NB4 (cell line): ENCODE measurements at places on chromosomes 6 and 20.

- no peak for DNase-seq
Measured at GRCh38 chr20:48205281-48205782, 420.1 kb upstream of the SULF2 start.

- no peak for DNase-seq
Measured at GRCh38 chr20:37921341-37921929, 18.5 kb downstream of the VSTM2L start.

GRCh38 chr6:1700278-1700967 is 90.7 kb downstream of the FOXC1 start:
- no peak for DNase-seq

- DNase-seq: no peak
Measured at GRCh38 chr20:34952671-34953070, 2.9 kb downstream of the GSS start.

DNA sequence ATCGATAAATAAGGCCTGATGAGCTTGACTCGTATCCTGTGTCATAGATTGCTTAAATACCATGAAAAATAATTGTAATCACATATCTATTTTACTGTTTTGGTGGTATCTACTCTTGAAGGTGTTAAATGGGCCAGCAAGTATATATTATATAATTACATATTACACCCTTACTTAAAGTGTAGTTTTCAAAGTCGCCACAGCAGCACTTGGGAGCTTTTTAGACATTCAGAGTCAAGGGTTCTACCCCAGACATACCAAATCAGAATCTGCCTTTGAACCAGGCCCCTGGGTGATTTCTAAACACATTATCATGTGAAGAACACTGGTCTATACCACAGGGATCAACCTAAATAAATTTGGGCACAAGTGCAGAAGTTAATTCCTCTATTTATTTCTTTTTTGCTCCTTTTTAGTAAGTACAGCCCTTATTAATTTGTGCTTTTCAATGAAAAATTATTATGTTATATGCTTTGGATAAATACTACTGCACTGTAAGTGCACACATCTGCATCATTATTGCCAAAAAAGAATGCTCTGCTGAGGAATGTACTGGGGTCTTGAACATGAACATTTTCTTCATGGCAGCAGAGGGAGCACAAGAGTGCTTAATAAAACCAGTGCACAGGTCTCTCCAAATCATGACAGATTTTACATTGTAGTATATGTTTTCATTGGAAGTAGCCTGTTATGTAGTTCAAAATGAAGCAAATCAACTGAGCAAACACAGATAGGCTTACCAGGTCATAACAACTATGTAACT is 3.1 kb upstream of the ATXN1 start:
- peak; percentile 68 for DNase-seq

- DNase-seq: no peak
Measured at GRCh38 chr6:152261179-152261578, 376.0 kb downstream of the SYNE1 start.

- no peak for DNase-seq
Measured at GRCh38 chr20:5559945-5560344, 190.3 kb upstream of the SHLD1 start.

GRCh38 chr6:120083186-120083585 is 733.6 kb upstream of the MAN1A1 start:
- DNase-seq: peak; percentile 24

GRCh38 chr6:137155830-137156229 is 17.6 kb downstream of the IL22RA2 start:
- peak; percentile 90 for DNase-seq

DNA sequence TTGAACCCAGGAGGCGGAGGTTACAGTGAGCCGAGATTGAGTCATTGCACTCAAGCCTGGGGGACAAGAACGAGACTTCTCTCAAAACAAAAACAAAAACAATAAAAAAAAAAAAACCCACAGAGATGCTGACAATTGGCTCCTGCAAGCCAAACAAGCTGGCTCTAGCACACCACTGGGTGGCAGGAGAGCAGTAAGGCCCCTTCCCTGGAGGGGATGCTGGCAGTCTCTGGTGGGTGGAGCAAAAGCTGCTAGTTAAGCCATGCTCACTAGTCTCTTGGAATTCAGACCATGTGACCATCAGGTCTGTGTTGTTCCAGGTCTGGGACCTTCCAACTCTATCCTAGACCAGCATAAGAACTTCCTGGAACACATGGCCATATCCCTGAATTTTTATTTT is 18.9 kb upstream of the DSN1 start:
- peak; percentile 49 for DNase-seq

GRCh38 chr6:122405417-122405816 is 6.0 kb downstream of the HSF2 start:
- peak; percentile 9 for DNase-seq

- peak; percentile 36 for DNase-seq
Measured at GRCh38 chr6:152423216-152424103, 213.7 kb downstream of the SYNE1 start.

DNA sequence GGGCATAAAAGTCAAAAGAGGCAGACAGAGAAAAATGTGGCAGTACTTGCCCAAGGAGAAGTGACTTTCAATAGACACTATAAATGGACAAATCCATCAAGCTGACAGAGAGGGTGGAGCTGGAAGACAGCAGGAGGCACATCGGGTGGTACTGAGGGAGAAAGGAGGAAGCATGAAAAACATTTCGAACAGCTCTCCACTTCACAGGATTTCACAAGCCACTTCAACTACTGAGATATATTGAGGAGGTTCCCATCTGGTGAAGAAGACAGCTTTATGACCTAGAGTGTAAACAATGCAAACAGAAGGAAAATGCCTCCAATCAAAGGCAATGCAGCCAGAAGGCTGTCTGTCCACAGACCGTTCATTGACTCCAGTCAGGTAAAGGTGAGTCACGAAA is 259.4 kb upstream of the ECI2 start:
- peak; percentile 55 for DNase-seq
